ENCODE measurements at places on chromosomes 12 and 14.

DNA sequence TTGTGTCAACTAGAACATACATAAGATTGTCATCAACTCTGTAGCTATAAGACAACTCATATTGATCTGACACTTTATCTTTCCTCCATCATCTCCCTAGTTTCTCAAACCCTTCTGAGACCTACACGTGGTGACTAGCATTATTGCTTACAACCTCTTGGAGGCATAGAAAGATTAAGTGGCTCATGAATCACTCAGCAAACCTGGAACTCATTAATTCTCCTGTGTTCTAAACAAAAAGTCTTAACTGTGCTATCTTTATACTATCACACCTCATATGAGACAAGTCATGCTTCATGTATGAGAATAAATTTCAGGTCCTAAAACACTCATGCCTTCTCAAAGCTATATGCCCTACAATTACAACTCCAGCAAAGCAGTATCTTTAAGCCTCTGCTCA lies 408.6 kb upstream of the SYT1 start:
- no peak for DNase-seq

- DNase-seq = no peak
Observed at GRCh38 chr14:96251656-96252155, 4.3 kb upstream of the BDKRB1 start.

GRCh38 chr14:75824318-75824717 lies 157.5 kb downstream of the TGFB3 start:
- DNase-seq = no peak

DNA sequence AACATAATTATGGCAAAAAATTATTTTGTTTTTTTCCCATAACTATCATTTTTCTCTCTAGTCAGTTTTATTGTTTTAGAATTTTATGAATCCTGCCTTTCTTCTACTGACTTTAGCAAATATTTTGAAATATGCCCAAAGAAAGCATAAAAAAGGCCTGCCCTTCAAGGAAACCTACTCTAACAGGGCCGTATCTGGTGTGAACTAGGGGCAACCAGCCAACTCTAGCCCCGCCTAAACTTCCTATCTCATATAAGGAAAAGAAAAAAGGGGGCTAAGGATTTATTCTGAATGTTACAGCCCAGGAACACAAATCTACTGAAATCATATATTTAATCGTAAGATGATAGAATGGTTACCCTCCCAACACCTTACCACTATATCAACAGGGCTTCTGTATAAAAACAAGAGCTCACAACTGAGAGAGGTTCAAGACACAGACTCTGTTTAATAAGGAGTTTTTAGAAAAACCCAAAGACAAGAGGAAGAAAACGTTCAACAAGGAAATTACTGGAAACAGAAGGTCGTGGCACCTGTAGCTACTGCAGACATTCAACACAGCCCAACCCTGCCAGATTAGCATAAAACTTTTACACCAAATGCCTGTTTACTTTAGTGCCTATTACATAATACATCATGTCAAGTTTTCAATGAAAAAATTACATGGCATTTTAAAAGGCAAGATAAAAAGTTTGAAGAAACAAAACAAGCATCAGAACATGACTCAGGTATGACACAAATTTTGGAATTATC lies 12.9 kb upstream of the EPYC start:
- DNase-seq = no peak

DNA sequence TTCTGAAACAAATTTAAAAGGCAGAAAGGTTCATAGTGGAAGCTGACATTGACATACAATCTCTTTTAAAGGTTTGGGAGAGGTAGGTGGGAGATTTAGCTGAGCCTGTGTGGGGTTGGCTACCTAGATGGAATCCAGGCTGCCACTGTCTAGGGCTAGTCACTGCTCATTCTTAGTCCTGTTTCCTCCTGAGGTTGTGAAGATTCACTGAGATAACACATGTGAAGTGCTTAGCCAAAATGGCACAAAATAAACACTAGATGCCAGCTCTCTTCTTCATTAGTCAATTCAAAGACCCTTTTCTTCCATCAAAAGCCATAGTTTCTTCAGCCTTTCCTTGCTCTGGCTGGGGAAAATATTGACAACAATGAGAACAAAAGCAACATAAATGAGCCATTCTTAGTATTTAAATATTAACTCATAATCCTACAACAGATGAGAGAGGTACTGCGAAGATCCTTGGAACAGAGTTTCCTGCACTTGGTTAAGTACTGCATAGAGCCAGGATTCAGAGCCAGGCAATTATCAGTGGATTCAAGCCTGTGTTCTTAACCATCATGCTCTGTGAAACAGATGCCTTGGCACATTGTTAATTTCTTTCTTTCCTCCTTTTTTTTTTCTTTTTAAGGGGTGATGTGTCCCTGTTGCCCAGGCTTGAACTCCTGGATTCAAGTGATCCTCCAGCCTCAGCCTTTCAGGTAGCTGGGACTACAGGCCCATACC lies 3.5 kb downstream of the MYF6 start:
- DNase-seq = no peak

DNA sequence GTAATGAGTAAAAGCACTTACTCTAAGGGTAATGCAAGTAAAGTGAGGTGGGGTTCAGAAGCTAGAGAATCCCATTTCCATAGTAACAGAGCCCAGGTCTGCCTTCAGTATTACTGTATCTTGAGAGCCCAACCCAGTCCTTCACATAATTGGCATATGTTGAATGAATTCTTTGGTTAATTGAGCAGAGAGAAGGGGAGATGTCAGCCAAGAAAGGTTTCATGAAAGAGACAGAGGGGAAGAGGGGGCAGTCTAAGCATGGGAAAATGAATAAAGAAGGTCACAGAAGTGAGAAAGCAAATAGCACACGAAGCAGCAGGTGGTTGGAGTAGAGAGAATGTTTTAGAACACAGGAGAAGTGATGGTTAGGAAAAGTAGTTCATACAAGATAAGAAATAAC lies 371.1 kb downstream of the SEC23A start:
- no peak for DNase-seq

- no peak for DNase-seq
Observed at GRCh38 chr12:77218278-77218677, 152.9 kb upstream of the E2F7 start.

GRCh38 chr12:119828300-119828699 lies 48.8 kb downstream of the CIT start:
- no peak for DNase-seq

GRCh38 chr12:21618566-21618965 lies 13.9 kb upstream of the GYS2 start:
- DNase-seq = no peak

DNA sequence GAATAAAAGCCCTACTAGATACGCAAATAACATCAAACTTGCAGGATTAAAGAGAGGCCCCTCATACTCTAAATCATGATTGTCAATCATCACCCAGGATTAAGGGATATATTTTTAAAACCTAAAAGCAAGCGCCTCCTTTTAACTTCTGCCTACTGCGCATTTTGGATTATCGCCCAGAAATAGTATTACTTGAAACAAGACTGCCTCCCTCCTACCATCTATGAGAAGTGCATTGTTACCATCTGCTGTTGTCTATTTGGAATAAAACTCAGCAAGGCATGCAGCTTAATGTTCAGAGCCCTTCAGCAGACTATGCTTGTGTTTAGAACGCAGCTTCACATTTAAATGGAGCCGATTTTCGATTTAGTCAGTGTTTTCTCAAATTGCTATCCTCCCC lies 79.6 kb downstream of the EXOC5 start:
- peak; percentile 82 for DNase-seq

- DNase-seq = no peak
Observed at GRCh38 chr14:100541621-100542560, 45.3 kb downstream of the BEGAIN start.

- DNase-seq = no peak
Observed at GRCh38 chr14:53412819-53413675, 259.9 kb upstream of the DDHD1 start.

DNA sequence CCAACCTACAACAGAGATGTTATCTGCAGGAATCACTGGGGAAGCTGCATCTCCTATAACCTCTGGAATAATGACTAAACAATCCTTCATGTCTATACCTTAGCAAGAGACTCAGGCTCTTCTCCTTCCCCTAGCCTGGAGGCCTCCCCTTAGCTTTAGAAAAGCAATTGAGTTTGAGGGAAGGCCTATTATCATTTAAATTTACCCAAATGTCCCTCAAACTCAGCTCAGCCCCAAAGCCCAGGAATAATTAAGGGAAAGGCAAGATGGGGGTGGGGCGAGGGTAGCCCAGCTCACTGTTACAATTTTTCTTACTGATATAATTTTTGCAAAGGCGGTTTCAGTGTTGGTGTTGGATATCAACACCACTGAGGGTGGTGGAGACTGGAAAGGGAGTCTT lies 151.4 kb upstream of the EEA1 start:
- no peak for DNase-seq

- peak; percentile 6 for DNase-seq
Observed at GRCh38 chr14:75303381-75303789, 24.8 kb downstream of the FOS start.

DNA sequence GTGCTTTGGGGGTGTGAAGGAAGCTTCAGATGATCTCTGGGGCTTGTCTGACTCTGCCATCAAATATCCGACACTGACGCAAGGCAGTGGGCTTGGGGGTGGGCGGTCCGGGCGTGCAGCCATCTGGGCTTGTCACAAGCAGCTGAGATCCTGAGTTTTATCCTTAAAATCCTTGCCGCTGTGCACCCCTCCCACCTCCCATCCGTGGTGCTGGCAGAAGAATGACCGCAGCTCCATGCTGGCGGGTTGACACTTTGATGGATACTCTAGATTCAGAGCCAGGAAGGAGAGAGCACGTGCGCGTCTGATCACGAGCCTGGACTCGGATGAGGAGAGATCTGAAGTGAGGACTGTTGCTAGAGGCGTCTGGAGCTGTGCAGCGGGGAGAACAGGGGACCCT lies 3.0 kb downstream of the ZFYVE21 start:
- DNase-seq = no peak

DNA sequence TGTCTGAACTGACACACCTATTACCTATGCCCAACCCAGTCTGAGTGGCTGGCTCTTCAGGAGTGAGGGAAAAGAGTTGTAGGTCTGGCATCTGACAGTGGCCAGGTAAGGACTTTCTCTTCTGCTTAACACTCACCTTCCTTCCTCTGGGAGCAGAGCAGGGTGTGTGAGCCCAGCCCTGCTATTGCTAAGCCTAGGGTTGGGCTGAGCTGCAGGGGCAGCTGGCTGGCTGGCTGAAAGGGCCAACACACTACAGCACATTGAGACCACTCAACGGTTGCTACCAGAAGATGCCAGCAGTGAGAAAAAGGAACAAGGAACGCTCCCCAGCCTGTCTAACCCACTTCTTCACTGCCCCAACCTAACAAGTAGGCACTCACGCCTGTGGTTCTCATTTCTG lies 201.2 kb downstream of the DPF3 start:
- no peak for DNase-seq

DNA sequence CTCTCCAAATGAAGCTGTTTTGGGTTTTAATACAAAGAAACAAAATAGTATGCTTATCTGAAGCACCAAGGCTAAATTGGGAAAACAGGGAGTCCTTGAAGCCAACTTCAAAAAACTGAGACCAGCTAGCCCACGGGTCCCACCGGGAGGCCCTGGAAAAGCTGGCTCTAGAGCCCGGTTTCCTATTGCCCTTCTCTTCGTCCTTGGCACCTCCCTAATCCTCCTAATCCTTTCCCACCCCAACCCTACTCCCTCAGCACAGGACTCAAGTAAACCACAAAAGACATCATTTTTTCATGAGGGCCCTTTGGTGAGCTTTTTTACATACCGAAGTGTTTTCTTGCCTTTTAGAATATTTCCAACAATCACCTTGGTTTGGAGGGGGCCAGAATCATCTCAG lies 11.3 kb downstream of the LRRC74A start:
- no peak for DNase-seq

DNA sequence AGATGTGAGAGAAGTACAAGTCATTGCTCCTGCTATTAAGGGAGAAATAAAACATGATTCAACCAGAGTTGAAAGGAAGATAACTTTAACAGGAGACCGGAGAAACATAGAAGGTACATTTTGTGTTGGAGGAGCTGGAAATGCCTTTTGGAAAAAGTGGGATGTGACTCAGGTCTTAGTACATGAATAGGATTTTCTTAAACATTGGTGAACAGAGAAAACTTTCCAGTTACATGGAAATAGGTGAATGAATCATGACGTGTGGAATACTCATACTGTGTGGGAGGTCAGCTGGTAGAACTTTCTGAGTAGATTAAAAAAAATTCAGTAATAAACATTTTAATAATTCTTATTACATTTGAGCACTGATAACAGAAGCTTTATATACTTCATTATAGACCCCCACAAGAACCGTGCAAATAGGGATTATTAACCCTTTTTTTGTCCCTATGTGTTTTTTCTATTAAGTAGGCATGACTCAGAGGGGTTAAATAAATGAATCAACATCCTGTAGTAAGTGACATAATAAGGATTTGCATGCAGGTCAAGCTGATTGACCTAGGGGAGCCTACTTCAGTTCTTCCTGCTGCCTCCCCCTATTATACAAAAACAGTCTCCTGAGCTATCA lies 710.5 kb downstream of the NOVA1 start:
- DNase-seq = no peak

- no peak for DNase-seq
Observed at GRCh38 chr12:60162988-60163720, 567.3 kb downstream of the SLC16A7 start.

DNA sequence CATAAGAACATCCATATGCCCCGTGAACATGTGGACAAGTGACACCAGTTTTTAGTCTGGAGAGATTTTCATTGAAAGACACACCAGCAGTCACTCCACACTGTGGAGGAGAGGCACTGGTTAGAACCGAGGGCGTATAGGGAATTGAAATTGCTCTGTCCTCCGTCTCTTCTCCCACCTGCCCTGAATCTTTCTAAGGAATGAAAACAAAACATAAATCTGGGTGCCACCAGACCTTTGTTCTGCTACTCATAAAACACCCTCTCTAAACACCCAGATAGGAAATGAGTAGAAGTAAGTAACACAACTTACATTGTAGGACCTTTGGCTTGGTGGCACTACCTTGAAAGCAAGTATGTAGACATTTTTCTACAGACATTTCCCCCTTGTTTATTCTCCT lies 37.1 kb upstream of the STON2 start:
- no peak for DNase-seq

- no peak for DNase-seq
Observed at GRCh38 chr14:52365071-52365470, 51.0 kb downstream of the PTGER2 start.

DNA sequence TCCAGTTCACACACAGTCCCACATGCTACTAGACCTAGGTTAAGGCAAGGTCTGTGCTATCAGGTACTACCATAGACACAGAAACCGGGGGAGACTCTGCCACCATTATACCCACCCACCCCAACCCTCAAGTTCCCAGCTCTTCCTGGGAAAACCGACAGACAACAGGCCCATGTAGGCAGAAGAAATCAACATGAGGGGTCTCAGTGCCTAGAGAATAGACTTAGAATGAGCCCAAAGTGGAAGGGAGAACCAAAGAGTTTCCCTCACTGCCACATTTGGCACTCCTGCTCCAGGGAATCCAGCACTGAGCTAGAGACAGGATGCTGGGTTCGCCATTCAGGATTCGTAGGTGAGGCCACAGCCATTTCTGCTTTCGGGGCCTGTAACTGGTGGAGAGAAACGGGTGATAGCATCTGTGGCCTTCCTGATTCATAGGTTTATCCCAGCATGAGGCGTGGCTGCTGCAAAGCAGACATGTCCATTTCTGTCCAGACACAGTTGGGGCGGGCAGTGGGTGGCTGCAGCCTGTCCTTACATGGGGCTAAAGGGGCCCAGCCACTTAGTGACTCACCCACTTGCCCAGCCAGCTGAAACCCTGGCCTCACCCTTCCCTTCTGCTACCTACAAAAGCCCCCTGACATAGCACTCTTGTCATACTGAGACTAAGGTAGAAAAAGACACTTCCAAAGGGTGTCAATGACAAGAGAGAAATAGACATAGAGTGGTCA lies 69.4 kb downstream of the IRF2BPL start:
- no peak for DNase-seq
